Umbilical cord (tissue), 2 donors: ENCODE measurements at places on chromosomes 12 and 14. TPM values are rescaled to one million over a fixed set of nuclear protein-coding genes. Genes with fewer than 3 reads are reported as not detected.

DNA sequence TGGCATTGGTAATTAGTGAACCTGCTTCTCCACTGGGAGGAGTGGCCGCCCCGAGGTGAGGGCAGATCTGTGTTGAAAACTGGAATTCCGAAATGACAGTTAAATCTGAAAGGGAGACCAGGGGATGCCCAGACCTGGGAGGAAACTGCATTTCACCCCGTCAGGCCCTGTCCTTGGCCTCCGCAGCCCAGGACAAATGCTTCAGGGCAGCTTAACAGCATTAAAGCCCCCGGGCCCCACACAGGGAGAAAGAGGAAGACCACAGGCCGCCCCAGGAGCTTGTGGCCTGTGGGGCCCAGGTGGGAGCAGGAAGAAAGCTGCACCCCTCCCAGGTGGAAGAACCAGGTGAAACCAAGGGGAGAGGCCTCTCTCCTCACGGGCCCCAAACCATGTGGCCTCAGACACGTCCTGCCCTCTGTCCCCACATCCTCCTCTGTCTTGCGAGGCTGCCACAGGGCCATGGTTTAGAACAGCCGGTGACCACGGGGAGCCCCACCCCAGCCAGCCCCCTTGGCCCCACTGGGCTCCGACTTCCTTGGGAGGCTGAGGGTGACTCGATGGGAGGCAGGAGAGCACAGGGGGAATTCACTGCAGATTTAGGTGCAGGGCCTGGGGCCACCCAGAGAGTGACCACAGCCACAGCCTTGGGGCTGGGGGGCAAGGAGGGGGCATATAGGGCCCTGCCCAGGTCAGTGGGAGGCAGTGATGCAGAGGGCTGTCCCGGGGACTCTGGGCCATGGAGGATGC lies 265.4 kb downstream of the ADGRD1 start:
- DNase-seq = no peak

Gene RNASE12
- total RNA-seq = 5.8 TPM

GRCh38 chr12:47054659-47055058 lies 24.8 kb upstream of the PCED1B start:
- no peak for DNase-seq

Gene CLEC6A
- total RNA-seq = 3.9 TPM

Gene KLHDC1
- total RNA-seq = 36.8 TPM

- DNase-seq = no peak
Observed at GRCh38 chr14:90692061-90692460, 124.2 kb downstream of the TTC7B start.

- DNase-seq = no peak
Observed at GRCh38 chr14:102241147-102241546, 63.8 kb downstream of the MOK start.

- DNase-seq = no peak
Observed at GRCh38 chr12:94717656-94718055, 67.3 kb upstream of the TMCC3 start.

GRCh38 chr14:68140076-68140741 lies 320.6 kb downstream of the RAD51B start:
- peak; percentile 83 for DNase-seq

GRCh38 chr14:30005114-30005808 lies 77.6 kb upstream of the PRKD1 start:
- peak; percentile 67 for DNase-seq

DNA sequence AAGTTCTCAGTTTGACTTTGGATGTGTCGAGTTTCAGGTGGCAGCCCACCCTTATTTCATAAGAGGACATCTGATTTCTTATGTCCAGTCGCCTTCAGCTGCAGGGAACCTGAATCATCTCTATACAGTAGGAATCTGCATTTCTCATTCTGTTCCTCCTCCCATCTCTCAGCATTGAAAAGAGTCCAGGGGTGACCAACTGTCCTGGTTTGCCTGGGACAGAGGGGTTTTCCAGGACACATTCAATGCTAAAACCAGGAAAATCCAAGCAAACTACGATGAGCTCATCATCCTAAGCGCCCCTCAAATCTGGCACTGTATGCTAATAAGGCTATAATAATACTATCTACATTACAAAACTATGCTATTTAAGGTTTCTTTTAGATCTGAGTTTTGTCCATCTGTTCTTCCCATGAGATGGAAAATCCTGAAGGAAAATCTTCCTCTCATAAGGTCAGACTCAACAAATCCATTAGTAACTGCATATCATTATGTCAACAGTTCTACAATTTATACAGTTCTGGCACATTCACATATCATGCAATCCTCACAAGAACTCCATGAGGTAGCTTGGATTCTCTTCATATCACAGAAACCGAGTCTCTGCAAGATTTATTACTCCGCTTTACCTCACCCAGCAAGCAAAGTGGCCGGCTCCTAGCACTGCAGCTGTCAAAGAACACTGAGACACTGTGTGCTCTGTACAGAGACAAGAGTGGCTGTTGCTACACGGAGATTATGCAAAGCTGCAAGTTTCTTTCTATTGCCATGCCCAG lies 15.6 kb upstream of the CALM1 start:
- DNase-seq = peak; percentile 88

GRCh38 chr14:94925416-94926173 lies 155.7 kb upstream of the GSC start:
- no peak for DNase-seq

DNA sequence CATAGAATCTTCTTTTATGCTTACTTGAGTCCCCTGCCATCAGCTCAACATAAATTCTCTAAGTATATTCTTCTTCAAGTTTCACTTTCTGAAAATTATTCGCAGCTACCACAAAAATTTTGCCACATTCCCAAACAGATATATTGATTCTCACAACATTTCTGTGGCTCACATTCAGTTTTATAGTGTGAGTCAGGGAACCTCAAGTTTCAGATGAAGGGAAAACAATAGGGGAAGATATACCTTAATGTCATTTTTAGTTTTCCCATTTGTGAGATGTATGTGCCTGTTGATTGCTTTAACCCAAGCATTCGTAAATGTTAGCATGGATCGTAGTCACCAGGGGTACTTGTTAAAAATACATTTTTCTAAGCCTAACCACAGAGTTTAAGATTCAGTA lies 465.8 kb downstream of the CCER1 start:
- DNase-seq = no peak

DNA sequence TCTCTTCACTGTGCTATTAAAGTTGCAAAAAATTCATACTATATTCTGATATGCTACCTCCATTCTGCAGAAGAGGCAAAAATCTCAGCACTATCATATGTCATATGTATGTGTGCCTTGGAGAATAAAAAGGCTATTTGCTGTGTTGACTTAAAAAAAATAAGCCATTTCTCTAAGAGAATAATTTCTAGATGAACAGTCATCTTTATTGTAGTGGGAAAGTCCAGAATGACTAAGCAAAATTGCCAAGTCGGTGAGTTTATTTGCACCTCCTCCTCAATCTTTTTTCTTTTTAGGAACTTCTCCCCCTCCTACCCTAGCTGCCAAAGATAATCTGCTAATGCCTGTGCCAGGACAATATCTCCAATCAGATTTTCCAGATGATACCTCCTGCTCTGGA lies 353.8 kb upstream of the FAR2 start:
- DNase-seq = no peak

DNA sequence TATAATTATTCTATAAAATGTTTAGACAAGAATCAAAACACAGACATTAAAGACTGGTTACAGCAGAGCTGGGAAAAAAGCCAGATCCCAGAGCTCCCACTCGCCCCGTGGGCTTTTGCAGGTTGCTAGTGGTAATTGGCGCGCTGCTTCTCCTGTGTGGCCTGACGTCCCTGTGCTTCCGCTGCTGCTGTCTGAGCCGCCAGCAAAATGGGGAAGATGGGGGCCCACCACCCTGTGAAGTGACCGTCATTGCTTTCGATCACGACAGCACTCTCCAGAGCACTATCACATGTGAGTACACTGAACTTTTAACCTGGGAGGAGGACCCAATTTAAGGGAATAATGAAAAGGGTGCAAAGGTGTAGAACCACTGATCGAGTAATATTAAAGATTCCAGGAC lies 7.5 kb downstream of the TMEM52B start:
- peak; percentile 40 for DNase-seq

DNA sequence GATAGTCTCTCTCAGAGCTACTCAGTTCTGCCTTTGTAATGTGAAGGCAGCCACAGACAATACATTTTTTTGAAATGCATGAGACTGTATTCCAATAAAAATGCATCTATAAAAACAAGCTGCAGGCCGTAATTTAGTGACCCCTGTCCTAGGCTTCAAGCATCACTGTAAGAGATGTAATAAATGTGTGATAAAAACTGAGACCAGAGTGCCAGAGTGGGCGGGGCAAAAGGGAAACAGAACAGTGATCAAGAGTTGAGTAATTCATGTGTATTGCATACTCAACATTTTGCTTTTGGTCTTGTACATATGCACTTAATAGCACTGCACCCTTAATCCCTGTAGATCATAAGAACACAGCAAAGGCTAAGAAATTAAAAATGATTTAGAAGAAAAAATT lies 743.5 kb downstream of the DIO2 start:
- peak; percentile 21 for DNase-seq

- DNase-seq = no peak
Observed at GRCh38 chr14:70926235-70926830, 19.1 kb downstream of the PCNX1 start.

Gene HCAR3
- 0.96 TPM for total RNA-seq

GRCh38 chr14:92154283-92154942 lies 32.6 kb downstream of the CPSF2 start:
- no peak for DNase-seq

Gene MSI1
- total RNA-seq = 0.96 TPM

DNA sequence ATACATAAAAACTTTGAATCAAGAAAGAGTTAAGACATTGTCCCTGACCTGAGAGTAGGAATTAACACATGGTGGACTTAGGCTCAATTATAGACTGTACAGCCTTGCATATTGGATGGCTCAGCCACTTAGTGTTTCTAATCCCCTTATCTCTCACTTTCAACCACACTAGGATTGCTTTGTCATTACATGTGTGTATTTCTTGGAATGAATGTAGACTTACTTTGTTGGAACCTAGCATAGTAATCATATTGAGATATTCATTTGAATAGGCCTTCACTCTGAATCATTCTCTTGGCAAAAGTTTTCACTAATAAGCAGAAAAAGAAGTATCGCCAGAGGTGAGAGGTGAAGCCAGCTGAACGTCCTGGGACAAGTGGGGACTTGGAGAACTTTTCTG lies 1973.9 kb upstream of the FLRT2 start:
- DNase-seq = no peak

GRCh38 chr12:42969355-42969754 lies 379.8 kb upstream of the PRICKLE1 start:
- no peak for DNase-seq

DNA sequence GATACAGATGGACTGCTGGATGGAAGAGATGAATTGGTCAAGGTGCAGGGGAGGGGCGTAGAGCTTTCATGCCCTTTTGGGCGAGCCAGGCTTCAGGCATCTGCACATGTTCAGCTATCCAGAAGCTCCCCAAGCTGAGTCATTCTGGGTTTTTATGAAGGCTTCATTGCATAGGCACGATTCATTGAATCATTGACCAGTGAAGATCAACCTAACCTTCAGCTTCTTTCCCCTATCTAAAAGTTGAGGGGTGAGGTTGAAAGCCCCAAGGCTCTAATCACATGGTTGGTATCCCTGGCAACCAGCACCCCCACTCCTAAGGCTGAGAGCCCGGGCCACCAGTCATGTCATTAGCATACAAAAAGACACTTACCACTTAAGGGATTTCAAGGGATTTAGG lies 36.3 kb downstream of the RPS29 start:
- no peak for DNase-seq

GRCh38 chr12:40104461-40105264 lies 1.2 kb downstream of the SLC2A13 start:
- DNase-seq = no peak

DNA sequence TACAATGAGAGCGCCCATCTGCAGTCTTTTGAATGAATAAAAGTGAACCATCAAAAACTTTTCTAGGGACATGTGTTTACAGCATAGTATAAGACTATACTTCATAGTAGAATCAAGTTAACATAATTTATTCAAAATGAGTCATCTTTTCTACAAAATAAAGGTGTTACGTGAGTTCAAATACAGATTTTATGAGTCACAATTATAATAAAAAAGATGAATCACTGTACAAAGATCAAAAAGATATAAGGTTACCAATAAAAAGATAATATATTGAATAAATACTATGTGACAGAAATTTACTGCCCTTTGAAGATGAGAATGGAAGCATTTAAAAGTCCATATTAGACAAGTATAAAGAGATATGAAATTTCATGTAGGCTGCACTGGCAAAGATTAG lies 2.8 kb downstream of the MBIP start:
- DNase-seq = no peak

DNA sequence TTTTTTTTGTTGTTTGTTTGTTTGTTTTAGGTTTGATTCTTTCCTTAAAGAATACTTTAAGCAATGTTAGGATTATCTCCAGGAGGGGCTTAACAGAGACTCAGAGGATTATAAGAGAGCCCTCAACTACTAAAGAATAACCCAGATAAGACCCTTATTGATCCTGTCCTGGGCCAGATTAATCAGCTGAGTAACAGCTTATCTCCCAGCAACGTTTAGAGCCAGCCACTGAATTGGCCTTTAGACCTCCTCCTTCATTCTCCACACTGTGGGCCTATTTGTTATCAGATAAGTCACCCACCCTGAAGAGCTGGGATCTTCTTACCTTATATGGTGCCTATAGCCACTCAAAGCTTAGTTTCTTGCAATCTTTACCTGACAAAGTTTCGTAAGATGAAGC lies 71.1 kb downstream of the FIGNL2 start:
- no peak for DNase-seq

Gene GLS2
- 0.72 TPM for total RNA-seq

DNA sequence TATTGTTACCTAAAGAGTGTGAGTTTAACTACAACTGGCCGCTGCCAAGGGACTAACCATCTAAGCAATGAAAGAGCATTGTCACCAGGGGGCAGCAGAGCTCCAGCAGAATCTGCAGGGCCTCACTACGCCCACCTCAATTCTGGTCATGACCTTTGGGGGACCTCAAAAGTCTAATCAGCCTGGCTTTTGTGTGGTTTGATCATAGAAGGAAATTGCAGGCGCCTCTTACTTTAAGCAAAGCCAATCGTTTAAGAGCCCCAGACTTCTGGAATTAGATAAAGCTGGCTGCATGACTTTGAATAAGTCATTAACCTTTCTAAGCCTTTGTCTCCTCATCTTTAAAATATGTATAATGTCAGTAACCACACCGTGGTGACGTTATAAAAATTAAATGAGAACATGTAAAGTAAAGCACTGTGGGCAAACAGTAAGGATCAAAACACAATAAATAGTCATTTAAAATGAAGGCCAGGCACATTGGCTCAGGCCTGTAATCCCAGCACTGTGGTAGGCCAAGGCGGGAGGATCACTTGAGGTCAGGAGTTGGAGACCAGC lies 58.6 kb downstream of the TBX3 start:
- DNase-seq = peak; percentile 69

DNA sequence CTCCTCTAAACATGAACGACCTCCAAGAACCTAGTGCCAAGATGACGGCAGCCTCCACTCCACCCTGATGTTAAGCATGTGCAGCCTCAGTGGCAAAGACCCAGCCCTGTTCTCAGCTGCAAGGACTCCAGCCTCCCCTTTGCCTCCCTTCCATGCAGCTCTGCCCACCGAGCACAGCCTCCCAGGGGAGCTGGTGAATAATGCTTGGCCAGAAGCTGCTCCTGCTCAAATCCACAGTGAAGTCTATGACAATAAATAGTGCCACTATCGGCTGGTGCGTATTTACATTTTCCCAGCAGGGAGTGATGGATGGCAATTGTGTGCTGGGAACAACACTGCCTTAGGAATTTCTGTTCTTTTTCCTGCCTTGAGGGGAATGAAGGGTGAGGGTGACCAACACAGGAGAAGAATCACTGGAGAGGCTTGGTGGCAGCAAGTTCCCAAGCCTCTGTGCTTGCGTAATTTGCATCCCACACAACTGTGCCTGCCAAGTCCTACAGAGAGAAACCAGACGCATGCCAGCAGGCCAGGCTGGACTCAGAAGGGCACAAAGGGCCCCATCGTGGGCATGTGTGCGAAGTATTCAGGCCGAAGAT lies 29.9 kb upstream of the TC2N start:
- DNase-seq = peak; percentile 72

Gene REC8
- total RNA-seq = 10.1 TPM
